ENCODE measurements at places on chromosomes 5 and 9.

- DNase-seq = no peak
Observed at GRCh38 chr5:63111891-63112290, 533.3 kb downstream of the LRRC70 start.

- DNase-seq = no peak
Observed at GRCh38 chr5:76177978-76178377, 94.8 kb downstream of the SV2C start.

DNA sequence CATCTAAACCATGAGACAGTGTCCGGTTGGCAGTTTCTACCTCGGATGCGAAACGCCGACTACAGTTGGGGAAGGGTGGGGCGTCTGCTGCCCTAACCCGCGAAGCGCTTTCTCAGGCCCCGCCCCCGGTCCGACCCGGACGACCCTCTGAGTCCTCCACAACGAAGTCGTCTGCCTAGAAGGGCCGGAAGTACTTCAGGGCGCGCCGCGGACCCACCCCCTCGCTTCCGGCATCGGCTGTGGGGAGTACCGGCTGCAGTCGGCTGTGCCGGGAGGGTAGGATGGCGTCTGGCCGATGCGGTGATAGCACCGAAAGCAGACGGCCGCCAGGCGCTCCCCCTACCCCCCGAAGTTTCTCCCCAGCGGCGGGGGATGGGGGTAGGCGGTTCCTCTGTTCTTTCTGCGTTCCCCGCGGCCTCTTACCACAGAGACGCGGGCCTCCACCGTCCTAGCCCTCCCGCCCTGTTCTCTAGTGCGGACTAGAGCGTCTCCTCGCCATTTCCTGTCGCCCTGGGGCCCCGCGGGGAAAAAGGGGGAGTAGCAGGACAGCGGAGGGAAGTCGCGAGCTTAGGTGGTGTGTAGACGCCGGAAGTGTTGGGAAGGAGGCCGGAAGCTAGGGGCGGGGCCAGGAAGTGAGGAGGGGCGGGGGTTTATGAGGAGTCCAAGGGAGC, at the start of gene TRIM41:
TSS of gene TRIM41 (plus strand) at position 224 of the 671 bp plus-strand sequence. CDS start 719 bp downstream, outside the sequence.
- DNase-seq = peak; percentile 93

GRCh38 chr9:110444911-110445310, 107.2 kb upstream of the TXNDC8 start:
- DNase-seq = no peak

DNA sequence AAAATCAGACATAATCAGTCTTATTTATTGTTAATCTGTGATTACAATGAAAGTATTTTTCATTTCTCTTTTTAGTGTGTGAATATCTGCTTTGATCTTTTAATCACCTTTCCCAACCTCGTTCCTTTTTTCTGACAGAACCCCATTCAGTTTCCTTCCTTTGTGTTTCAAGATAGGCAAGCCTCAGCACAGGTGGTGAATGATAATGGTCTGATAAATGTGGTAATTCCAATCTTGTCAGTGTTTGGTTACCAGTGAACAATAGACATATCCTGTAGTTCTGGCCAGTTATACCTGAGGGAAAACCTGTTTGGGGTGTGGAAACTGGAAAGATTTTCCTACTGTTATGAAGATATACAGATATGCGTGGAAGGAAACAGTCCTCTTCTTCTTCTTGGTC, 13.5 kb downstream of the STX17 start:
- no peak for DNase-seq

- no peak for DNase-seq
Observed at GRCh38 chr9:89679016-89679415, 74.2 kb downstream of the GADD45G start.

- DNase-seq = no peak
Observed at GRCh38 chr5:83498585-83498984, 27.0 kb downstream of the VCAN start.

DNA sequence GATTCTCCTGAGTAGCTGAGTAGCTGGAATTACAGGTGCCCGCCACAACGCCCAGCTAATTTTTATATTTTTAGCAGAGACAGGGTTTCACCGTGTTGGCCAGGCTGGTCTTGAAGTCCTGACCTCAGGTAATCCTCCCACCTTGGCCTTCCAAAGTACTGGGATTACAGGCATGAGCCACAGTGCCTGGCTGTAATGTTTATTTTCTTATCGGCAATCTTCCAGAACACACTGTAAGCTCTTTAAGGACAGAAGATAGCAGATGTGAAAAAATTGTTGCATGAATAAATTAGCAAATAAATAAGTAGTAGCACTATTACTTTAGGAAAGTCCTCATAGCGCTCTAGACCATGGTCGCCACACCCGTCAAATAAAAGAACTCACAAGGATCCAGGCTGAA, 100.5 kb downstream of the ENC1 start:
- no peak for DNase-seq

DNA sequence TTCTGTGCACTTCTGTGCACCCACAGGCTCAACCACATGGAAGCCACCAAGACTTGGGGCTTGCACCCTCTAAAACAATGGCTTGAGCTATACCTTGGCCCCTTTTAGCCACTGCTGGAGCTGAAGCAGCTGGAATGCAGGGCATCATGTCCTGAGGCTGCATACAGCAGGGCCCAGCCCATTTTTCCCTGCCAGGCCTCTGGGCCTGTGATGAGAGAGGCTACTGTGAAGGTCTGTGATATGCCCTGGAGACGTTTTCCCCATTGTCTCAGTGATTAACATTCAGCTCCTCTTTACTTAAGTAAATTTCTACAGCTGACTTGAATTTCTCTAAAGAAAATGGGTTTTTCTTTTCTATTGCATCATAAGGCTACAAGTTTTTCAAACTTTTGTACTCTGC, 134.0 kb upstream of the EGFLAM start:
- no peak for DNase-seq

DNA sequence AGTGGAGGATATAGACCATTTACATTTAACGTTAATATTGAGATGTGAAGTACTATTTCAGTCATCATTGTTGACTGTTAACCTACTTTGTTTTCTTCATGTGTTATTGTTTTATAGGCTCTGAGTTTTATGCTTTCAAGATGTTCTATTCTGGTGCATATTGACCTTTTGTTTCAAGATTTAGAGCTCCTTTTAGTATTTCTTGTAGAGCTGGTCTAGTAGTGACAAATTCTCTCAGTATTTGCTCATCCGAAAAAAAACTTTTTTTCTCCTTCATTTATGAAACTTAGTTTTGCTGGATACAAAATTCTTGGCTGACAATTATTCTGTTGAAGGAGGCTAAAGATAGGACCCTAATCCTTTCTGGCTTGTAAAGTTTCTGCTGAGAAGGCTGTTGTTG, 91.3 kb downstream of the INVS start:
- no peak for DNase-seq

- DNase-seq = no peak
Observed at GRCh38 chr9:121609822-121610637, 41.4 kb upstream of the DAB2IP start.

- DNase-seq = no peak
Observed at GRCh38 chr5:129460936-129461710, 1.0 kb downstream of the ADAMTS19 start.

DNA sequence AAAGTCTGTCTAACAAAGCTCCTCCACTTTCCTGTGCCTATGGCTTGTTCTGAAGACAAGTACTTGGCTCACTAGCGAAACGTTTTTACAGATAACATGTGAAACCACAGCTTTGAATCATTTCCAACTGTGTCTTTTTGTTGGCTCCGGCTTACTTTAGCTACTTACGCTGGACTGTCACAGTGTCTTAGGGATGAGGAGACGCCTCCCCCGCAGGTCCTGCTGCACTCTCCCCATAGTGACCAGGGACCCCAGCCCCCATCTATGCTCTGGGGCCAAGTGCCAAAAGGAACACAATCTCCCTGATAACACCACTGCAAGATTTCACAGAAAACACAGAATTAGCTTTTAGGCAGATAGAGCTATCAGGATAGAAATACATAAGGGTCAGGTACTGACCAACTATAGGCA, 219.1 kb downstream of the ADAMTS6 start:
- no peak for DNase-seq

DNA sequence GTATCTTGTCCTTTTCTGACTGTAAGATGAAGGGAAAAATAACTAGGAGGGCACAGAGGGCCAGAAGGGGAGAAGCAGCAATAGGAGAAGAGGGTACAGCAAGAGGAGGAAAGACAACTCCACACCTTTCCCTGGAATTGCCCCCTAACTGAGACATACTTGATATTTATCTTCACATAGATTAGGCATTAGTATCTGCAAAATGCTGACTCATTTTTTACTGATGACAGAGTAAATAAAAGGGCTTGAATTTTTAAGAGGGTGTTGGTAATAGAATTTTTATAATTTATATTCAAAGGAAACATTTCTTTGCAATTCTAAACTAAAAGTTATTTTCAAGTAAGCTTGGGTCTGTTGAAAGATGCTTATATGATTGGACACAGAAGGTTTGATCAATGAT, 86.8 kb upstream of the PRRC1 start:
- no peak for DNase-seq

DNA sequence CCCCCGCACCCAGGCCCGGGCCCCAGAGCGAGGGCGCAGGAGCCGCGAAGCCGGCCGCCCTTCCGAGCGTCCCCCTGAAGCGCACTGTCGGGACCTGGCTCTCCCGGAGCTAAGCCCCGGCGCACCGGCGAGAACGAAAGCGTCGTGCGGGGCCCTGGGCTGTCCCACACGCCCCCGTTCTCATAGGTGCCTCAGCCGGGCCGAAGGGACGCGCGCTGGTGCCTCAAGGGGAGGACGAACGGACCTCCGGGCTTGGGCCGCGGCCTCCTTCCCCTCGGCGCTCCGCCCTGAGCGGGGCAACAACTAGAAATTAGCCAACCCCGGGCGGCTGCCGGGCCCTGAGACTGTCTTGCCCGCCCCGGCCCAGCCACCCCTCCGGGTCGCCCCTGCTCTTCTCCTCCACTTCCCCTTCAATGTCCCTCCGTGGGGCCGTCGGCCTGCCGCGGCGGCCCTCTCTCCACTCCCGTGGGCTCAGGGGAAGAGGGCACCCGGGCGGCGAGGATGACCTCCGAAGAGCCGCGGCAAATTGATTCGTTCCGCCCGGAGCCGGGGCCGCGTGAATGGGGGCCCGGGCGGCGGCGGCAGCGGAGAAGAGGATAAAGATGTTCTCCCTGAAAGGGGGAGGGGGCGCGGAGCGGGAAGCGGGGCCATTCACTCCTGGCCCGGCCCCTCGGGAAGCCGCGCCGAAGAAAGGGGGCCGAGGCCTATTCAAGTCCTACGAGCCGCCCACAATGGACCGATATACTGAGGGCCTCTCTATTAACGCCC, 3.5 kb upstream of the PRDM12 start:
- DNase-seq = no peak

DNA sequence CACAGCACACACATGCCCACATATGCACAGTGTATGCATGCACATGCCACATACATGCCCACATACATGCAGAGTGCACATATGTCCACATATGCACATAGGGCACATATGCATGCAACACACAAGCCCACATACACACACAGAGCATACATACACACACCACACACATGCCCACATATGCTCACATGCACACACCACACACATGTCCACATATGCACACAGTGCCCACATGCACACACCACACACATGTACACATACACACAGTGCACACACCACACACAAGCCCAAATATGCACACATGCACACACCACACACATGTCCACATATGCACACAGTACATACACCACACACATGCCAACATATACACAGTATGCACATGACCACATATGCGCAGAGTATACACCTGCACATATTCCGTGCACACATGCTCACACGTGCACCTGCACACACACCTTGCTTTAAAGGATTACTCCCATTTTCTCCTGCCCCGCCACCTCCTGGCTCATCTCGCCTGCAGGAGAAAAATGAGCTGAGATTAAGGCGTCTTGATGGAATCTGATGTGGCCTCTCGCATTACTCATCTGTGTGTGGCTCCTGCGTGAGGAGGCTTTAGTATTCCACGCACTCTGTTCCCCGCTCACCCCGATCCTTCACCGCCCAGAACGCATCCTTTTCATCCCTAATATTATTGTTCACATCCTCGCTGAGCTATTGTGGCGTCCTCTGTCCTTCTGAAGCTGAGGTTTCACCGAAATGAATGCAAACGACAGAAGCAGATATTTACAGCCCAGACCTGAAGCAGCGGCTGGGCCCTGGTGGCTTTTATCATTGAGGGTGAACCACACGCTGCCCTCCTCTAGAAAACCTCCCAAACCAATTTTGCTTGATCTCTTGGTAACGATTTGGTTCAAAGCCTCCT, 182.7 kb downstream of the OLFM1 start:
- DNase-seq = no peak

DNA sequence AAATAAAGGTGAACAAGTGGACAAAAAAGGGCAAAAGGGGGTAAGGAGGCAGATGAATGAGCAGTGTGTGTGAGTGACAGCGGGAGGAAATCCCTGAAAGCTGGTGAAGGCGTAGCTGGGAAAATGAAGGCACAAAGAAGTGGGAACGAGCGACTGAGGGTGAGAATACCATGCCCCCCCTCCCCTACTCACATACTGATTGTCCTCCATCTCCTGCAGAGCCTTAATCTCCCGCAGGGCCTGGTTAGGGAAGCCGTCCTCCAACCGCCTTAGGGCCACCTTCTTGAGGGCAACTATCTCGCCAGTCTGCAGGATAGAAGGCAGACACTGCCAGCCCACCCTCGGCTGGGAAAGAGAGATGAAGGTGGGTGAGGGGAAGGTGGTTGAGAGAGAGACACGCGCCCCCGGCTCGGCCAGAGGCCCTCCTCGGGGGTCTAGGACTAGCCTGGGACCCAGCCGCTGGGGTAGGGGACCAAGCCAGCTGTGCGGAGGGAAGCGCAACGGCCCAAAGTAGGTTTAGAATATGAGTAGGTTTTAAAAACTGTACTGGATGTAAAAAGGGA, 522 bp downstream of the CDK20 start:
- no peak for DNase-seq

GRCh38 chr5:77133061-77133758, 46.1 kb upstream of the ZBED3 start:
- DNase-seq = no peak

GRCh38 chr5:143456952-143457547, 53.6 kb upstream of the NR3C1 start:
- DNase-seq = no peak

- no peak for DNase-seq
Observed at GRCh38 chr9:15389173-15389572, 33.5 kb upstream of the SNAPC3 start.

DNA sequence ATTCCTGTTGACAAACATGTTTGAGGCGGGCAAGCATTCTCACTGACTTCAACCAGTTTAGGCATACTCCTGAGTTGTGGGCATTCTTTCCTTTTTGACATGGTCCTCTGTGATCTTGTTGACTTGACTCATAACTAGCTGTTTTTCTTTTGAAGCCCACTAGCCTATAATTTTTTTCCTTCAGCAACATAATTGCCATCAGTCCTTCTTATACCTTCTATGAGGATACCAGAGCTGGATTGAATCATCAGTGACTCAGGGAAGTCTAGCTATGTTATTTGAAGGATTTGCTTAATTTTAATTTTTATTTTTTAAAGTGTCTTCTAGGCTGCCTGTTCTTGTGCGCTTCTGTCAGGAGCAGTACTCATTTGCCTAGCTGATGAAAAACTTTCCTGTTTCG, 259.5 kb downstream of the NR3C1 start:
- no peak for DNase-seq

GRCh38 chr9:129624947-129625346, 1.0 kb upstream of the NTMT1 start:
- DNase-seq = peak; percentile 40
